T-helper 2 cell treated with Interferon-gamma antibody and Interleukin-4, amounts not matched to agents 100 ng/mL and 5 ng/mL, for 36 hours (primary cell): ENCODE measurements at places on chromosomes 2 and 18. TPM values are rescaled to one million over a fixed set of nuclear protein-coding genes. Genes with fewer than 3 reads are reported as not detected.

Gene FAM210A
- total RNA-seq: 18.6 and 19.9 TPM in 2 replicates

Gene RFTN2
- not detected in 2 replicates for total RNA-seq

Gene TRIM43
- 0.59 and 0.73 TPM in 2 replicates for total RNA-seq

Gene TWIST2
- not detected in 2 replicates for total RNA-seq

Gene GKN2
- not detected in 2 replicates for total RNA-seq

Gene POMC
- total RNA-seq: 3.0 and 4.1 TPM in 2 replicates

Gene MAPRE2
- total RNA-seq: 41.1 and 44.5 TPM in 2 replicates

Gene POTEI
- not detected in 2 replicates for total RNA-seq

Gene LYG2
- not detected in 2 replicates for total RNA-seq

Gene LIMS2
- 23.1 and 24.2 TPM in 2 replicates for total RNA-seq

Gene LOXHD1
- not detected in 2 replicates for total RNA-seq

Gene CDH19
- total RNA-seq: not detected in 2 replicates

Gene CPS1
- total RNA-seq: 1.0 and 1.2 TPM in 2 replicates

Gene SPC25
- 36.2 and 36.6 TPM in 2 replicates for total RNA-seq

Gene PFN4
- not detected in 2 replicates for total RNA-seq

Gene IL1R2
- total RNA-seq: not detected in 2 replicates

Gene NT5C1B
- not detected in 2 replicates for total RNA-seq

Gene UBXN4
- total RNA-seq: 118 and 138 TPM in 2 replicates

Gene ACOXL
- 2.5 and 2.8 TPM in 2 replicates for total RNA-seq

Gene GPR35
- 14.9 and 16.3 TPM in 2 replicates for total RNA-seq

Gene CDH20
- total RNA-seq: not detected in 2 replicates

Gene EVX2
- total RNA-seq: not detected in 2 replicates

Gene SATB2
- 0.07 and 0.14 TPM in 2 replicates for total RNA-seq

Gene CAMKMT
- total RNA-seq: 12.0 and 12.5 TPM in 2 replicates

Gene MATN3
- total RNA-seq: not detected in 2 replicates
